ENCODE measurements at places on chromosomes 1 and 21.
A peak's percentile ranks its signal among the peaks of the same experiment; 100 is the strongest.

- no peak for DNase-seq
These were observed 245.4 kb downstream of the NPHP4 start for GRCh38 chr1:5746611-5747425.

DNA sequence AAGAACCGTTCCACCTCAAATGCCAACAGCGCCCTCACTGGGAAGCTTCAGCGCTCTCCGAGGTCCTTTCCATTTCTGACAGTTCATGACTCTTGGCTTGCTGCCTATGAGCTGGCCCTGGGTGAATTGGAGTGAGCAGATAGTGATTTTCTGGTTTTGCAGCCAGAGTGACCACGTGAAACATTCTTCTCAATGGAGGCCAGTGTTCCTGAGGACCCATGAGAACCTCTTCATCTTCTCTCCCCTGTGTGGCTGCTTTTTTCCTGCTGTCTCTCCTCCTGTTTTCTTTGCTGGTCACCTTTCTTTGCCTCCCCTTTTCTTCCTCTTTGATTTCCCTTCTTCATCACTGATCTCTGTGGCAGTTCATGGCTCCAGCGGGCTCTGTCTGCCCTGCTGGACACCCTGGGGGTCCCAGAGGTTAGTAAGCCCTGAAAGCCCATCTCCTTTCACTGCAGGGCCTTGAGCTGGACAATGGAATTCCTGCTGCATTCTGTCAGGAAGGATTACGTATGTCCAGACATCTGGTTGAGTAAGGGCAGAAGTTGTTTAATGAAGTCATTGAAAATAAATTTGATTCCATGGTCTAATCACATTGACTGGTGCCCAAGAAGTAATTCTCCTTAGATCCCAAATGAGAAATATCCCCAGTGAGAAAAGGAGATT, 29.9 kb downstream of the VASH2 start:
- no peak for DNase-seq

DNA sequence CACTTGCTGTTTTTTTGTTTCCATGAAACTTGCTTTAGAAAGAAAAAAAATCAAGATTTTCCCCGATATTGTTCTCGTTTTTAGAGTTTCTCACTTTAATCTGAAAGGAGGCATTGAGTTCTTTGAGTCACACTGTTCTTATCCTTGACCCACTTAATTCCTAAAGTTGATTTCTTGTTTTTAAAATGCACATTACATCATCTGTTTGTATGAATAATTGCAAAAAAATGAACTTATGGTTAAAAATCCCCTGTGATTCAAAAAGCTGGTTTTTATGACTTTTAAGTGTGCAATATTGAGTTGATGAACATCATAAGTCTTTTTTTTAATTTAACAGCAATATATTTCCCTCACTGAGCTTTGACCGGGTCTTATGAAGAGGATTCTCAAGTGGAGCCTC, 131.6 kb downstream of the SNX7 start:
- no peak for DNase-seq

DNA sequence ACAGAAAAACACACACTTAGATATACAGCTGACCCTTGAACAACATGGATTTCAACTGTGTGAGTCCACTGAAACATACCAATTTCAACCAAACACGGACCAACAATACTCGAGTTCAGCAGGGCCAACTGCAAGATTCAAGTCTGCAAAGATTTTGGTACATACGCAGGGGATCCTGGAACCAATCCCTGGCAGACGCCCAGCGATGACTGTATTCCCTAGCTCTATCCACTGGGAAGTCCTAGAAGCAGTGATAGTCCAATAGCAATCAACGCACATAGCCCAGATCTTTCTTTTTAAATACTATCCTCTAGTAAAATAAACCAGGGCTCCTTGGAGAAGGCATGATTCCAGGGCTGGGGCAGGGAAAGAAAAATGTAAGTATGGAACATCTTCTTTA, 9.0 kb downstream of the DDX59 start:
- no peak for DNase-seq

DNA sequence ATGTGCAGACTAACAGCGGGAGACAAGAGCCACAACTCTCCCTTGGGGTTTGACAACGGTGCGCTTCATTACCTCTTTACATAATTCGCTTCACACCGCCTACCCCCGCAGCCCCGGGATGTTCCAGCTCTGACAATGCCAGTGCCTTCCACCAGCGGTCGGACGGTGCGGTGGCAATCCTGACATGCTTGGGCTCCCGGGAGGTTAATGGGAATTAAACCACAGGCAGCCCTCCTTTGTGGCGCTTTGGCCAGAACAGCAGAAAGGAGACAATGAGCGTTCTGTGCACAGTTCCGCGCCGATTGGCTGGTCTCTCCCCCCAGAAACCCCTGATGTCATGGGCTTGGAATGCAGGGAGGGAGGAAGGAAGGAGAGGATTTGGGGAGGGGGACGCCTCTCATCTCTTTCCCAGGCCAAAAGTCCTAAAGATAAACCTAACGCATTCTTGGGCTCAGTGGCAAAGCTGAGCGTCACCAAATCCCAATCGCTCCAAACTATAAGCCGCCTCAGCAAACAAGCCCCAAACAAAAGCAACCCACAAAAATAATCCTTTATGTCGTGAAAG, 1.3 kb downstream of the CNN3 start:
- DNase-seq: peak; percentile 86

Measured in spinal cord (tissue), 10 donors.